Activated T-cell treated with anti-CD3 and anti-CD28 coated beads, Interleukin-2, amount 50 U/mL, for 72 hours (primary cell): ENCODE measurements at places on chromosomes 3 and 15. TPM values are rescaled to one million over a fixed set of nuclear protein-coding genes. Genes with fewer than 3 reads are reported as not detected.

Gene MFSD1
- total RNA-seq: 17.5 TPM

Gene SLC28A1
- not detected for total RNA-seq

Gene CLEC3B
- total RNA-seq: 0.25 TPM

Gene CCDC54
- not detected for total RNA-seq

GRCh38 chr3:129503471-129504291 lies 24.8 kb upstream of the RHO start:
- no peak overlapping the region for H3K27ac ChIP-seq
- no peak overlapping the region for H3K4me3 ChIP-seq
- DNase-seq: no peak
- no peaks in the 10 kb centered on the region for H3K4me1 ChIP-seq
- no peaks in the 10 kb centered on the region for H3K36me3 ChIP-seq

DNA sequence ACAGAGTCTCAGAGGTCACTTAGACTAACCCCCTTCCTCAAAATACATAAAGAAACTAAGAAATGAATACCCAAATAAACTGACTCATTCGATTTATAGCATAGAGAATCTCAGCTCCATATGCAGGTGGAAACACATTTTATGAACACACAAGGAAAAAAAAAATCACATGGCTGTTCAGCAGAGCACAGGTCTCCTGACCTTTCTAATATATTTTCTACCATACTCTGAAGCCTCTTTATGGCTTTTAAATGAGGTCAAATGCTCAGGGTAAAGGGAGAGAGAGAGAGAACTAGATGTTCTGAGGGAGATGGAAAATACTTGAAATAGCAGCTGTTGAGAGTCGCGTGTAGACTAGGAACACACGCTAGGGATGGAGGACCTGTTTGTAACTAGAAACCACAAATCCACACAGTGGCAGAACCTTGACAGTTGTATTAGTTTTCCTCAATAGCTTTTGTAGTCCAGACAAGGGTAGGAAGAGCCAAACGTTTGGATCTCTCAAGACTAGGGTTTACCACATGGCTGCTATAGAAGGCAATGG lies 165.3 kb downstream of the FMN1 start:
- H3K27ac ChIP-seq: peak overlapping the region; percentile 4
- no peaks in the 10 kb centered on the region for H3K36me3 ChIP-seq
- H3K4me3 ChIP-seq: no peak overlapping the region
- DNase-seq: no peak
- H3K27me3 ChIP-seq: no peaks in the 10 kb centered on the region

- H3K36me3 ChIP-seq: no peaks in the 10 kb centered on the region
- H3K27me3 ChIP-seq: peaks cover 5% of the 10 kb centered on the region
- no peak for DNase-seq
- no peaks in the 10 kb centered on the region for H3K4me1 ChIP-seq
Measured at GRCh38 chr15:47477341-47477740, 240.0 kb upstream of the SEMA6D start.

GRCh38 chr15:33113666-33114373 lies 80.7 kb downstream of the FMN1 start:
- peaks cover 4% of the 10 kb centered on the region for H3K36me3 ChIP-seq
- H3K4me1 ChIP-seq: no peaks in the 10 kb centered on the region
- no peak overlapping the region for H3K27ac ChIP-seq
- H3K27me3 ChIP-seq: peaks cover 3% of the 10 kb centered on the region
- no peak overlapping the region for H3K4me3 ChIP-seq

- peak overlapping the region; percentile 45 for H3K27ac ChIP-seq
- H3K27me3 ChIP-seq: no peaks in the 10 kb centered on the region
- H3K4me3 ChIP-seq: peak overlapping the region; percentile 88
- H3K36me3 ChIP-seq: peaks cover 8% of the 10 kb centered on the region
Measured at GRCh38 chr3:101779822-101780381, 891 bp downstream of the NXPE3 start.

DNA sequence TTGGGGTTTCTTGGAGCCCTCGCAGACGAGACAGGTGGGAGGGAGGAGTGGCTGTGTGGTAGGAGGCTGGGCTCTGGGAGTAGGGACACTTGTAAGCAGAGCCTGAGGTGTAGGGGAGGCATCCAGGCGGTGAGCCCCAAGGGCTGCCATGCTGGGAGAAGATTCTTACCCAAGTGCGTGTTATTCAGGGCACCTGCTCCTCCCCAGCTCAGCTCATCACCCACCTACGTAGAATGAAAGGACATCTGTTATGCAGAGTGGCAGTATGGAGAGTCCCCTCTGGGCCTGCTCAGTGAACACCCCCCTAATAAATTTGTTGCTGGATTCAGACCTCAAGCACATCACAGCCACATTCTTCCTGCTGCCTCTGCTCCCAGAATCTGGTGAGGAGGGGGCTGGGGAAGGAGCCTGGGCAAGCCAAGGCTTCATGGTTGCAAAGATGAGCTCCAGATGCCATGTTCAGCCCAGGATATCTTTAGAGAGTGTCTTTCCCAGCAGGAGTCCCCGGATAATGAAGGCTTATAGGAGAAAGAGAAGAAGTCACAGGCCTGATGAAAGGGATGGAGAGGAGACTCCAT lies 261.8 kb downstream of the EPHB1 start:
- H3K4me1 ChIP-seq: no peaks in the 10 kb centered on the region
- no peak for DNase-seq
- H3K27ac ChIP-seq: no peak overlapping the region
- no peaks in the 10 kb centered on the region for H3K27me3 ChIP-seq
- H3K4me3 ChIP-seq: no peak overlapping the region
- H3K36me3 ChIP-seq: no peaks in the 10 kb centered on the region

DNA sequence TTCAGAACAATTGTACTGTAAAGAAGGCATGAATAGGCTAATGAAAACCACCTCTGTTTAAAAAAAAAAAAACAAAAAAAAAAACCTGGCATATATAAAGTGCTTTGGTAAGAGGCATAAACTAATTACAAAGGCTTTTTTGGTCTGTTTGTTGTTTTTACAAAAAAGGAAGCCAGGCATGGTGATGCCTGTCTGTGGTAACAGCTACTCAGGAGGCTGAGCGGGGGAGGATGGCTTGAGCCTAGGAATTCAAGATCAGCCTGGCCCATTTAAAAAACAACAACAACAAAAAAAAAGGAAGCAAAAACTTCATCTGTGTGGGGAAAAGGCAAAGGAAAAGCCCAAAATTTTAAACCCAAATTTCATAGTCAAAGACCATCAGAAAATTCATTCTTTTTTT lies 47.0 kb downstream of the OSBPL10 start:
- DNase-seq: no peak
- H3K4me3 ChIP-seq: no peak overlapping the region
- no peaks in the 10 kb centered on the region for H3K27me3 ChIP-seq
- H3K36me3 ChIP-seq: no peaks in the 10 kb centered on the region
- H3K27ac ChIP-seq: no peak overlapping the region
- no peaks in the 10 kb centered on the region for H3K4me1 ChIP-seq

DNA sequence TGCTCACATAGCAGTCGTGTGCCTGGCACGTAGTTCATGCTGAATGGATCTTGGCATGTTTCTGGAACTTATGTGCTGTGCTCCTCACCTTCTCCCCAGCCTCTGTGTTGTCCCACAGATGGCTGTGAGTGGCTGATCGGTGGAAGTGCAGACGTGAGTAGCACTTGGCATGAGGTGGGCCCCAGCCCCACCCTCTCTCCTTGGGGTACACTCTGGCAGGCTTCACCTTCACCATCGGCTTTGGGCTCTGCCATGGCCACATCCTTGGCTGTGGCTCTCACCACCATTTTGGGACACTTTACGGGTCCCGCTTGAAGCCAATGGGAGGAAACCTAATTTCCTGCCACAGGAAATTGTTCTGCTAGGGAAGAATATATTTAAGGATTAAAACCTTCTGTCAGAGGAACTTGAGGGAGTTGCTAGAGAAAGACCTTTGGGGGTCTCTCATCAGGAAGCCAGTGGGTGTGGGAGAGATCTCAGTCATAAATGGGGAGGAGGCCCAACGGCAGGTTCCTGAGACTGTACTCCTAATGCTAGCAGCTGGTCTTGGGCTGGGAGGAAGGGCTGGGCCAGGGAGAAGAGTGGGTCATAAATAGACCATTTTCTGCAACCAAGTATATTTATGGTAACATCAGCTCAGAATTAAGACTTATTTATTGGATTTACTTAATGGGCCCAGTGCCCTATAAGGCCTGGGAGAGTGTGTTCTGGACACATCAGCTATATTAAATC lies 92.3 kb downstream of the SMAD3 start:
- peaks cover 13% of the 10 kb centered on the region for H3K4me1 ChIP-seq
- H3K27me3 ChIP-seq: no peaks in the 10 kb centered on the region
- peaks cover 9% of the 10 kb centered on the region for H3K36me3 ChIP-seq
- no peak overlapping the region for H3K27ac ChIP-seq
- H3K4me3 ChIP-seq: no peak overlapping the region
